ENCODE measurements at places on chromosomes 3 and 15. TPM values are rescaled to one million over a fixed set of nuclear protein-coding genes. Genes with fewer than 3 reads are reported as not detected.

Gene VEPH1
- total RNA-seq = 19.1 TPM

GRCh38 chr3:34995796-34996430 lies 643.4 kb upstream of the ARPP21 start:
- no peak for DNase-seq

- no peak for DNase-seq
Observed at GRCh38 chr15:98519767-98520550, 128.4 kb upstream of the IGF1R start.

Gene CASR
- total RNA-seq = 0.09 TPM

Gene OSTN
- total RNA-seq = 0.54 TPM

DNA sequence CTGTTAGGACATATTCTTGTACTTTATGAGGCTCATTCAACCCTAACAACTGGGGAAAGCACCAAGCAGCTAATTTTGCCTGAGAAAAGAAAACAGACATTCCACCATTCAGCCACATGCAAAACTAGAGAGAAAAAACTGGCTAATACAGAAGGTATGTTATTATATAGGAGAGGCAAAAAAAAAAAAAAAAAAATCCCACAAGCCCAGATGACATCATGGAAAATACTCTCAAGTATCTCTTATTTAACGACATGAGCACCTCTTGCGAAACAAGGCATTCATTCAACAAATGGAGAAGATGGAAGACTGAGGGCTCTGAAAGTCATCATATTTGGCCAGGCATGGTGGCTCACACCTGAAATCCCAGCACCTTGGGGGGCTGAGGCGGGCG lies 61.5 kb downstream of the PRICKLE2 start:
- no peak for DNase-seq

Gene ELL3
- total RNA-seq = 0.73 TPM

Gene ABHD17C
- total RNA-seq = 18.5 TPM

Gene GP9
- total RNA-seq = not detected

- DNase-seq = no peak
Observed at GRCh38 chr3:136952292-136952691, 5.5 kb upstream of the IL20RB start.

- DNase-seq = no peak
Observed at GRCh38 chr3:171865191-171865865, 22.2 kb downstream of the TMEM212 start.

DNA sequence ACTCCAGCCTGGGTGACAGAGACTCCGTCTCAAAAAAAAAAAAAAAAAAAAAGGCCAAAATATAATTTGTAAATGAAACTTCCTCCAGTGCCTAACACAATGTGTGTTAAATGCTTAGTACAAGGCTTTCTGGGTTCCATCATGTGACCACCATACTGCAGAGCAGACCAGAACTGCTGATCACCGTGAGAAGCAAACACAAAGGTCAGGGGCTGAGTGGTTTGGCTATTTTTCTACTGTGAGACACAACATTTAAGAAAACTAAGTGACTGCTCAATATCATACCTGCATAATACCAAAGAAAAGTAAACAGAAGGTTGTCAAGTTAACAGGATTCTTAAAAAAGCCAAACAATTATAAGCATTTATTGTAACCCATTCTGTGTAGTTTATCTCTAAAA lies 13.2 kb downstream of the ABCC5 start:
- DNase-seq = no peak

- no peak for DNase-seq
Observed at GRCh38 chr3:141227752-141228151, 3.9 kb upstream of the PXYLP1 start.

Gene SLC38A3
- total RNA-seq = 6.2 TPM

- DNase-seq = no peak
Observed at GRCh38 chr3:55202326-55202725, 274.5 kb upstream of the LRTM1 start.

Gene HHLA2
- total RNA-seq = 0.18 TPM

Gene IQGAP1
- 59.6 TPM for total RNA-seq

GRCh38 chr3:1380926-1381646 lies 288.3 kb downstream of the CNTN6 start:
- DNase-seq = no peak

Gene EAF2
- 11.1 TPM for total RNA-seq

DNA sequence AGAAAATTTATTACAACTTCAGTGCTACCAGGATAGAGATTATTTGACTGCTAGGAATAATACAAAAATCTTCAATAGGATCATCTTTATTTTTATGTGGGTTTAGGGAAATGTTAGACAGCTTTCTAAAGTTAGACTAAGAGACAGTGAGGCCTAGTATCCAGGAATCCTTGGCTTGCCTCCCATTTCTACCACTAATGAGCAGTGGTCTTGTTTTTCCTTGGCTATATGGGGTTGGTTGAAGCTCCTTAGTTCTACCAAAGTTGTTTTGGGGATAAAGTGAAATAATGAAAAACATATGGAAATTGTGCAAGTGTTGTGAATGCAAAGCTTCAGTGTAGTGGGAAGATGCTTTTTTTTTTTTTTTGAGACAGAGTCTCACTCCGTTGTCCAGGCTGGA lies 16.8 kb downstream of the AP4E1 start:
- no peak for DNase-seq

Data from cerebellum (tissue), 4 donors.